Stimulated activated CD8-positive, alpha-beta memory T cell treated with anti-CD3 and anti-CD28 coated beads, Interleukin-2, amount 100 ng/mL, for 1 hour (primary cell): ENCODE measurements at places on chromosomes 6 and 20.

DNA sequence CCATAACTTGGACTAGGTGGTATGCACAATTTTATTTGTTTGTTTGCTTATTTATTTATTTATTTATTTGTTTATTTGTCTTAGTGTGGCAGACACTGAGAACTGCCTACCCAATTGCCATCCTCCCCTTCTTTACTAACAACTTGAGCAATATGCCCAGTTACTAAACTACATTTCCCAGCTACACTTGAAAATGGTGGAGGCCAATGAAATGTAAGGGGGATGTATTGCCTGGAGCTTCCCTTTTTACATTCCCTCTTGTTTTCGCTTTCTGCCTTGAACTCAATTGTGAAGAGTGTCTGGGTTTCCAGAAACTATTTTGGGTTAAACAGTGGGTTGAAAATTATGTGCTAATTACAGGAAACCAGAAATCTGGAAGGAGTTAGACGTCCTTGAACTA, 152.7 kb upstream of the FKBP1C start:
- DNase-seq: no peak

DNA sequence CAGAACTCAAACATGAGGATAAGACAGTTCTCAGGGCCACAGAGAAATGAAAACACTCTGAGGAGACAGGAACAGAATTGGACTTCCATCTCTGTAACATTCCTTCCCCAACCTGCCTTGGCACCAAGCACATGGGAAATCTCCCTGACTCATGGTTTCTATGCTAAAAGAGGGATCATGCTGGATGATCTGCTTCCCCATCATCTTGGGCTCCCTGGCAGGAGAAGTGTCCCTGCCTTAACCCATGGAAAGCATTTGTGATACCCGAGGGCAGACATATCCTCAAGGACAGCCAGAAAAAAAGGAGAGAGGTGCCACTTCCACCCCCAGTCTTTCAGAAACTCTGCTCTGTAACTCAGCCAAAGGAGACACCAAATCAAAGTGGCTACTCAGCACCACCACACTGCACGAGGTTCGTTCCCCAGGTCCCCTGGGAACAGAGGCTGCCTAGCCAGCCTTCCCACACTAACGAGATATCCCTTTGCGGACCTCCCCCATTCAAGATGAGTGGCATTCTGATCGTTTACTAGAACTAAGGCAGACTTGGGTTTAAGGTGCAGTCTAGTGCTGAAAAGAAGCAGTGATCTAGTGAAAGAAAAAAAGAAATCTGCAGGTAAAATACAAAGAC, 34.8 kb downstream of the BLOC1S5 start:
- no peak for DNase-seq

GRCh38 chr6:116996842-116997241, 119.8 kb downstream of the RFX6 start:
- DNase-seq: no peak

- no peak for DNase-seq
Observed at GRCh38 chr20:11156922-11157321, 483.1 kb upstream of the JAG1 start.

- no peak for DNase-seq
Observed at GRCh38 chr6:43671801-43672690, 15.5 kb downstream of the MRPS18A start.

DNA sequence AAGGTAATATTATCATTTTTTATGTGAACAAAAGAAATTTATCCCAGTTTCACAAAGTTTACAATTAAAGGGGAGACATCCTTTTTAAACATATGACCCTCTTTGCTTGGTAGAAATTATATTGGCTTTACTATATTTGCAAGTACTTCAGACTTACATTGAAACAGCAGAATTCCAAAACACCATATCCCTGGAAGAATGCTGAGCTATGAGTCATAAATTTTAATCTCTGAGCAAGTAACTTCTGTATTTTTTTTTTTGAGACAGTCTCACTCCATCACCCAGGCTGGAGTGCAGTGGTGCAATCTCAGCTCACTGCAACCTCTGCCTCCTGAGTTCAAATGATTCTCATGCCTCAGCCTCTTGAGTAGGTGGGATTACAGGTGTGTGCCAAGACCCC, 240.4 kb downstream of the TBC1D32 start:
- DNase-seq: no peak

GRCh38 chr6:2697291-2697690, 53.4 kb downstream of the MYLK4 start:
- DNase-seq: no peak

DNA sequence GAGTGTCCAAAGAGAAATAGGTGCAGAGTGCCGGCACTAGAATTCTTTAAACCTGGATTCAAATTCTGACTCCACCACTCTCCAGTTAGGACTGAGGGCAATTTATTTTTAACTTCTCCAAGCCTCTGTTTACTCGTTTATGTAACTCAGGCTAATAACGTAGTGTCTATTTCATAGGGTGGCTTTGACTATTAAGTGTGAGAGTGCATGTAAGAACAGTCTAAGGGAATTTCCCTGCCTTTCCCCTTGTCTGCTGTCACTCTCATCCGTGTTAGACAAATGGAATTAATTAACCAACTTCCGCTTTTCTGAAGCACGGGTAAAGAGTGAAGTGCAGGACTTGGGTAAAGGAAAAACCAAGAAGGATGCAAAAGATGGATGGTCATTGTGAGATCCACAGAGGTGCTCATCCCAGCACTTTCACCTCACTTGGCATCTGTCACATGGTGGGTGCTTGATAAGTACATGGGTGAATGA, 4.1 kb upstream of the ZKSCAN8 start:
- no peak for DNase-seq

DNA sequence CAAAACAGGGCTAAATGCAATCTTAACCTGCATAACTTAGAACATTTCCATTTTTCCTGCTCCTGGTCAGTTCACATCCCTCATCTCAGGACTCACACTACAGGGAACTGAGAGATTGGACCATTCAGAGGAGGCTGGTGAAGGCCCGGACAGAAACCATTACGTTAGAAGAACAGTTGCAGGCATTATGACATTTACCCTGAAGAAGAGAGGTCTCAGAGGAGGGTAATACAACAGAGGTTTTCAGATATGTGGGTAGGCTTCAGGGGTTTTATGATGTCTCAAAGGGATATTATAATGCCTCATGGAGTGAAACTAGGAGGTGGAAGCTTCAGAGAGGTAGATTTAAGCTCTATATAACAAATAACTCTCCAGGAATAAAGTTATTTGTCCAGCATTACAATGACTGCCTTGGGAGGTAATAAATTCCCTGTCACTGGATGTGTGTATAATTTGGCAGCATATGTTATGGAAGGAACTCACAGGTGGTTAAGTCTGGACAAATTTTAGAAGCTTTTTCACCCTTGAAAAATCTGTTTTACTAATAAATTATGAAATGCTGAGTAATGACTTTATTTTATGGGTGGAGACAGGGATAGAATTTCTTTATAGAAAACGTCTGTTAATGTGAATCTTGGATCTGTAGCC, 36.7 kb upstream of the RIPOR2 start:
- DNase-seq: no peak

- no peak for DNase-seq
Observed at GRCh38 chr20:7996898-7997297, 22.7 kb downstream of the TMX4 start.

DNA sequence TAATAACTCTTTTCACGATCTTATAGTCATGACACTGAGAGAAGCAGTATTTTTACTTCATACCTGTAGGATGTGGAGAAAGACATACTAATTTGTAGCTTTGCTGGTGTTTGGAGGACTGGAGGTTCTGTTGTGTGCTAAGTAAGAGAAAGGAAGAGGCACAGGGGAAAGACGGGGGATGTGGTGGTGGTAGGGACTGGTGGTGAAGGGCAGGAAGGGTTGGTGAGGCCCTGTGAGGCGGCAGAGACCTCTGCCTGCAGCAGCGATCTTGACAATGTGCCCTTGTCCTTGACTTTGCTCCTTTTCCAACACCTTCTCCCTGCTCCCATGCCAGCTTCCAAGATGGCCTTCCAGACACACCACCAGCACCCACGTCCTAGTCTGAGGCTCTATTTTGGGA, 32.6 kb upstream of the MPC1 start:
- no peak for DNase-seq

DNA sequence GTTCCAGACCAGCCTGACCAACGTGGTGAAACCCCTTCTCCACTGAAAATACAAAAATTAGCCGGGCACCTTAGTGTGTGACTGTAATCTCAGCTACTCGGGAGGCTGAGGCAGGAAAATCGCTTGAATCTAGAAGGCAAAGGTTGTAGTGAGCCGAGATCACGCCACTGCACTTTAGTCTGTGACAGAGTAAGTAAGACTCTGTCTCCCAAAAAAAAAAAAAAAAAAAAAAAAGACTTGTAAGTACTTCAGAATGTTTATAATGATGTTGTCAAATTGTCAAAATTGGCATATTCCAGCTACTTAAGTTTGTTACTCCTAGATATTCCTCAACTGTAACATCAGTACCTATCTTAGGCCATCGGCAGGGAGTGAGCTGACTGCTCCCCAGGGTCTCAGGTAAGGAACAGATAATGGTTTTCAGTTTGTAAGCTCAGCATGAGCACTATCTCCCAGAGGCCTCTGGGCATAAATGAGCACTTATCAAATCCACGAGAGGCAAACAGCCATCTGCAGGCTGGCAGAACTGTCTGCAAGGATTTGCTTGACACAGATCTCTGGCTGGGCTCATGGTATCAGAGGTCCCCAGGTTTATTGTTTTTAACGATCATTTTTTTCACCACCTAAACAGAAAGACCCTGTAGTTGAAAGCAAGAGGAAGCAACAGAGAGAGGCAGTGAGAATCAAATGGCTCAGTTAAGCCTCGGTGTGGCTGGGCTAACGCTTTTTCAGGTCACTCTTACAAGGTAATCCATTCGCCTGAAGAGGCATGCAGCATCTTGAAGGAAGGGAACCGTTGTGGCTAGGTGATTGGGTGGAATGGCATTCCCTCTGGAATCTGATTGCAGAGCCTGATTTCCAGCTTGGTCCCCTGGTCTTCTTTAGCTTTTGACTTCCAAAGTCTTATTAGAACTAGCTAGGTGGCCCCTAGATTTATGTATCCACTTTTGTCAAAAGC, 115.9 kb downstream of the LY86 start:
- no peak for DNase-seq

DNA sequence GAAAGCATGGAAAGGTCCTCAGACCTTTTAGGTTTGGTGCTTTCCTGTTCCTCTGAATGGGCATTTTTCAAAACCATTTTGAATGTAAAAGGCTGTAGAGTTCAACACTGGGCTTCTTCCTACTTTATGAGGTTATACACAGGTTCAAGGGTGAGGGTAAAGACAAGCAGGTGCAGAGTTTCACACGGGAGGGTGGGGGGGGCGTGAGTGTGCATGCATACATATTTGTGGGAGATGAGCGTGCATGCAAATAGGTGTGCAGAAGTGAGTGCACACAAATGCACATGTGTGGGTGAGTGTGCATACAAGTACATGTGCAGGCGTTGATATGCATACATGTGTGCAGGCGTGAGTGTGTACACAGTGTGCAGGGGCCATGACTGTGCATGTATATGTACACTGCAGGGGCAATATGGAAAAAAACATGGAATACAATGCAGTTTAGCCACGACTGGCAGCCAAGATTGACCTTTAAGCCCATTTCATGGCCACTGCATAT, 183.1 kb downstream of the GMPR start:
- no peak for DNase-seq

DNA sequence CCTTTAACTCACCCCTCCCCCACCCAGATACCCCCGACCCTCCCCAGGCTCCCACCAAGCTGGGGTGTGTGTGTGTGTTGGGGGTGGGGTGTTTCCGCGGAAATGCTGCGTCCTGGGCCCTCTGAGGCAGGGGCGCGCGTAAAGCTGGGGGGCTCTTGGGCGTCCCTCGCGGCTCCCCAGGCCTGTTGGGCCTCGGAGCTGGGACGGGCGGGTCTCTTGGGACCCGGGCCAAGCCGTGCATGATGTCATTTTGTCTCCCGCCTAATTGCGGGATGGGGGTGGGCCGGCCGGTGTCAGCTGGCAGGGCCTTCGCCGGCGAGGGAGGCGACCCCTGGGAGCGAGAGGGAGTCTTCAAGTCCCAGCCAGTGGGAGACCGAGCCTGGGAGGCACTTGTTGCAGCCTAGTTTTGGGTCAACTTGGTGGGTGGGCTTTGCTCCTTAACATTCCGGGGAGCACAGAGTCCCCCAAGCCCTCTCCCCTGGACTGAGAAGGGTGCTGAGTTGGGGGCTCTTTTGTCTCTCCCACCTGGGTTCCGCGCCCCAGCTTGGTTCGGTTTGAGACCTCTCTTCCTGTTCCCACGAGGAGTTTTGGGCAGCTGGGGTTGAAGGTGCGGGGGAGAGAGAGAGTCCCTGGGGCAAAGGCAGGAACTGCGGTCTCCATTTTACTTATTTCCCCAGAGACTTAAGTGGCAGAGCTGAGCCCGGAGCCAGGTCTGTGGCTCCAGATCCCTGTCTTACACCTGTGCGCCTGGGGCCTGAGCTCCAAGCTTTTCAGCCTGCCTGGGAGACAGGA, 623 bp downstream of the MYBL2 start:
- DNase-seq: no peak

GRCh38 chr20:45359406-45360148, 3.4 kb upstream of the SYS1 start:
- no peak for DNase-seq

- no peak for DNase-seq
Observed at GRCh38 chr6:12584631-12585405, 131.7 kb upstream of the PHACTR1 start.

DNA sequence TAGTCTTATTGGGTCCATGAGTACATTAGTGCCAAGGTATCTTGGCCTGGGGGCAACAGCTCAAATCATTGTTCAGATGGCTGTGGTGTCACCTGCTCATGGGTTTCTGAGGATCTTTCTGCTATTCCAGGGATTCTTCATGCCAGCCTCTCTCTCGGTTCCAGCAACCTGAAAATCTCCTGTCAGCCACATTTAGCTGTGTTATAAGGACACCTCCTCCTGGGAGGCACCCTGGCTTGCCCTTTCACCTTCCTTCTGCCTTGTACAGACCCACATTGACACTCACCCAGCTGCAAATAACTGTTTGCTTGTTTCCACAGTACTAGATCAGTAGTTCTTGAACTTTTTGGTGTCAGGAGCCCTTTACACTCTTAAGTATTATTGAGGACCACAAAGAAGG, 159.9 kb downstream of the GRM4 start:
- DNase-seq: no peak

DNA sequence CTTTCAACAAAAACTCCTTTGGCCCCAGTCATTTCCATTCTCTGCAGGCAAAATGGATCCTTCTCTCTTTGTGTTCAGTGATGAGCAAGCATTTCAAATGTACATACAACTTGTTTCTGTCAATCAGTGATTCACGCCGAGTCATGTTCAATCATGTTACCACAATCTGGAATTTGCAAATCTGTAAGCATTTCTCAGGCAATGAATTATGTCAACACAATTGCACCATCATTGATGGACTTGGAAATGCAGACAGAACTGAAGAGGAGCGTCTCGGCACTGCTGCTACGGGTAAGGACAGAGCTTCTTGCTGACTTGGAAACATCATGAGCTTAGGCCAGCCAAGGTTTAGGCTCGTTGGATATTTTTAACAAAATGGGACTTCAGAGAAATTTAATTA, 132.8 kb upstream of the AGPAT4 start:
- DNase-seq: no peak

DNA sequence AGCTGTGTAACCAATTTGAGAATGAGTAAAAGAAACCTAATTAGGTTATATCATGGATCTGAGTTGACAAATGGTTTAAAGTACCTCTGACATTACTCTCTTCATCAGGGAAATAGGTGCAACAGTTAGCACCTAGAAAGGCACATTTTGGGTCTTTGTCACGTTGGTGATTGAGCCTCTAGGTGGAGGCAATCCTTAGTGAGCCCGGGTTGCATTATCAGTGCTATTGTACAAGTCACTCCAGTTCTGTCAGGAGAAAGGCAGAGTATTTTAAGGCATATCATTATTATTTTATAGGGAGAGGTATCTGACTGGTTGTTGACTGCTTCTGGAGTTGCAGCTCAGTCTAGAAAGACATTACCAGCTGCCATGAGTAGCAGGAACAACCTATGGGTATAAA, 54.9 kb downstream of the TRIM27 start:
- DNase-seq: no peak
